ENCODE measurements at places on chromosomes 3 and 15.

GRCh38 chr3:141434255-141434654, 52.6 kb upstream of the RASA2 start:
- no peak for DNase-seq

DNA sequence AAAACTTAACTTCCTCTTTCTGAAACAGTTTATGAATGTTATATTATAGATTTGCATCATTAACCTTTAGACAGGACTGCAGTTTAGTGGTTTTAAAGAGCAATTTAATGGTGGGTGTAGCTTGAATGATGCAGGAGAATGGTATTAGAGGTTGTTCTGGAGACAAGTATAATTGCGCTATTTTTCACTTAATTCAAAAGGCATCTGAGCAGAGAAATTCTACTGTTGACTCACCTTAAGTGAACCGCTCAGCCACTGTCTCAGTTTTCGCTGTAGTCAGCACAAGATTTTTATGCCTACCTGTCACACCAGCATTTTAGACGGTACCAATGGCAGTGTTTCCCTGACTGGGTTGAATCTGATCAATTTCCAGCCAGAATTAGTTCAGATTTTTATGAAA, 348.8 kb upstream of the DCBLD2 start:
- no peak for DNase-seq

- no peak for DNase-seq
Observed at GRCh38 chr15:55700876-55701275, 42.1 kb downstream of the PRTG start.

DNA sequence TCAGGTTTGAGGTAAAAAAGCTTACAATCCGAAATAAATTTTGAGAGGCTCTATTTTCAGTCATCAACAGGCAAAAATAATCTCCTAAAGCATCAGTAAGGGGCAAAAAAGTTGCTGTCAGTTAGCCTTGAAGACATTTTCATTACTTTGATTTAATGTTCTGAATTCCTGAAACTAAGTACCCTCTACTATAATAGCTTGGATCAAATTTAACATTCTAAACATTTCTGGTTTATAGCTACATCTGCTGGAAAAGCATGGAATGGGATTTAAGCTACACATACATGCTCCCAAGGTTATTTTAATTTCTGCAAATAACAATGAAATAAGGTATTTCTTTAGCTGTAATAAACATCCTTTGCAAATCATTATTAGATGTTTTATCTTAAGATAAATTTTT, 245.4 kb downstream of the ULK4 start:
- DNase-seq, result no peak

DNA sequence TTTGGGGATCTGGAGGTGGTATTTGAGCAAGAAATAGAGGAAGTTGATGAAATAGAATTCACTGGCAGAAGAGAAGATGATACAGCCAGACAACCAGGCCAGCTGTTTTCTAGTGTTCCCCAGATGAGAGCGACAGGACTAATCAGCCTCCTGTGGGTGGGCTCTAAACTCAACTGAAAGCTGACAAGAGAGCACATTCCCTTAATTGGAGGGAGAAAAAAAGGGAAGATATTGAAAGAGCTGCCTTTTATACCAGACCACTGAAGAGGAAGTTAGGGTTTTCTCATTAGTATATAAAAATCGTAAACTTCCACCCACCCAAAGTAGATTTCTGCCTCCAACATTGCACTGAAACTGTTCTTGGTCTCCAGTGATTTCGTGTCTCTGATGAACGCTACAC, 6.5 kb upstream of the TM4SF19 start:
- no peak for DNase-seq

- no peak for DNase-seq
Observed at GRCh38 chr3:69443457-69443920, 57.6 kb upstream of the FRMD4B start.

DNA sequence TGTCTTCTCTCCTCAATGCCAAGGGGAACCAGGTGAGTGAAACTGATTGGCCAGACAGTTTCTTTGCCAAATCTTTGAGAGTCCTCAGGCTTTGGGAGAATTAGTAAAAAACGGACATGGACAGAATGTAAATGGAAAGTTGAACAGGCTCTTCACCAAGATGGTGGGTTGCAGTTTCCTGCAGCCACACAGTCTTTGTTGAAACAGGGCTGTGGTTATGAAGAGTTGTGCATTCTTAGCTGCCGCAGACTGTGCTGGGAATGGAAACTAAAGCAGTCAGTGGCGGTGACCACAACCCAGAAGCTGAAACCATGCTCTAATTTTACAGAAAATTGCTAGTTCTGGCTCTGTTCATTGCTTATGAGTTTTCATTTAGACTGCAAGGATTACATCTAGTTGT, 42.1 kb upstream of the TASOR start:
- peak; percentile 39 for DNase-seq

DNA sequence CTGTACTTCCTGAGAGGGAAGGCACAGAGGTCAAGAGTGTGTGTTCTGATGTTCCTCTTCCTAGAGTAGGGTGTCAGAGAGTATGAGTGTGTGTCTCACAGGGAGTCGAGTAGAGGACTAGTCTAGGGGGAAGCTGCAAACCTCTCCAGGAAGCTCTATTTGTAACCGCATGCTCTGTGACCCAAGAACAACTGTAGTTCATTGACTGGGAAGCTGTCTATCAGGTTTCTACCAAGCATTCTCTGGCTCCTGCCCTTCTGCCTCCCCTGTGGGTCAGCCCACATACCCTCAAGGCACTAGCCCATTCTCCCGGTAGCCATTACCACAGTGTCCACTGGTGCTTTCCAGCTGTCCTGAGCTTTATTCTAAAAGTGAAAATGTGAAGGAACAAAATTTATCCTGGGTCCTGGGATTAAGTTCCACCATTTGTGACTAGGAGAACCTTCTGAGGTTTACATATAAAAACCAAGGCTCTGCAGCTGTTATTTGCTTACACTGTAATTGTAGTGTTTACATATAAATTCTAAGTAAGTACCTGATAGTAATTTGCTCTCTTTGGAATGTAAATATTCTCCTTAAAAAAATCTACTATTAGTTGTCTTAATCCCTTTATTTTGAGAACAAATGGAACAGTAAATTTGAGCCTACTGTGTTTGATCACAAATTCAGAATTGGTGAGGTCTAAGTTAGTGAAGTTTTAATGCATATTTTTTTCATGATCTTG, 40.7 kb downstream of the MYRIP start:
- no peak for DNase-seq

- no peak for DNase-seq
Observed at GRCh38 chr15:63597038-63597790, at the start of gene FBXL22. TSS of gene FBXL22 (plus strand) at chr15:63597387. CDS start at chr15:63597393, 6 bp downstream.

GRCh38 chr3:118882353-118882947, 152.2 kb downstream of the IGSF11 start:
- DNase-seq, result peak; percentile 52

Measured in stimulated activated CD8-positive, alpha-beta memory T cell treated with anti-CD3 and anti-CD28 coated beads, Interleukin-12 subunit alpha, Interleukin-12 subunit beta, amount 100 ng/mL, for 1 hour (primary cell).